Activated CD4-positive, alpha-beta memory T cell treated with anti-CD3 and anti-CD28 coated beads, Interleukin-2, amount 10 ng/mL, durations not matched to agents 7 days and 5 days (primary cell): ENCODE measurements at places on chromosomes 11 and 22.

- H3K36me3 ChIP-seq, result no peaks in the 10 kb centered on the region
- H3K27ac ChIP-seq, result no peak overlapping the region
- no peak for DNase-seq
Measured at GRCh38 chr22:28547132-28547842, 132.4 kb downstream of the TTC28 start.

GRCh38 chr22:27347951-27348350, 453.6 kb downstream of the MN1 start:
- H3K36me3 ChIP-seq, result no peaks in the 10 kb centered on the region
- no peak for DNase-seq
- no peaks in the 10 kb centered on the region for H3K27me3 ChIP-seq
- H3K4me1 ChIP-seq, result no peaks in the 10 kb centered on the region
- no peak overlapping the region for H3K4me3 ChIP-seq

DNA sequence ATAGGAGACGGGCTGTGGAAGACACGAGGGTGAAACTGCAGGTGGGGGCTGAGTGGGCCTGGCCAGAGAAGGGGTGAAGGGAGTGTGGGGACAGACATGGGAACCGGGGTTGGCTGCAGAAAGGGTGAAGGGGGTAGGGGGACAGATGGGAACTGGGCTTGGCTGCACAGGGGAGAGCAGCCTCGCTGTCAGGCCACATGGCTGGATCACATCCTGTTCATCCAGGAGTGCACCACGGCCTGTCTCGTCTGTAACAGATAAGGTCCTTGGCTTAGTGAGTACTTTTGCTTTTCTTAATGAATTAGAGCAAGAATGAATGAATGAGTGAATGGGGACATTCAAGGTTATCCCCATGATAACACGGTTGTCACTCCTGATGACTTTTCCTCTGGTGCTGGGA, 13.5 kb downstream of the FBLN1 start:
- H3K27ac ChIP-seq, result no peak overlapping the region
- no peak overlapping the region for H3K4me3 ChIP-seq
- no peaks in the 10 kb centered on the region for H3K4me1 ChIP-seq
- H3K36me3 ChIP-seq, result no peaks in the 10 kb centered on the region

DNA sequence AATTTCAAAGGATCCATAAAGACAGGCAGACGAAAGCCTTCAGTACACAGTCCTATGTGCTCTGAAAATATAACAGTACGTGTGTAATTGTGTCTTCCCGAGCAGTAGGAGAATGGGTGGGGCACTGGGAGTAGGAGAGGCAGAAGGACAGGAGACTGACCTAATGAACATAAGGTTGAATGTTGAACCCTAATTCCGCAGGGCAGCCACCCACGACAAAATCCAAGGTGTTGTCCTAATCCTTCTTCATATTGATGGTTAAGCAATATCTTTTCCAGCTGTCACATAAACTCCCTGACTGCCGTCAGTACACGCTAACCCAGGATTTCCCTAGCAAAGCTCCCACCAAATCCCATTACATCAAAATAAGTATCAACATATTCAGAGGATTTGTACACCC, 34.5 kb downstream of the SPATA19 start:
- no peak overlapping the region for H3K27ac ChIP-seq
- no peaks in the 10 kb centered on the region for H3K36me3 ChIP-seq
- peaks cover 8% of the 10 kb centered on the region for H3K27me3 ChIP-seq
- DNase-seq, result no peak
- H3K4me1 ChIP-seq, result no peaks in the 10 kb centered on the region
- H3K4me3 ChIP-seq, result no peak overlapping the region

GRCh38 chr22:47586038-47586437, 823.6 kb downstream of the TBC1D22A start:
- H3K4me3 ChIP-seq, result no peak overlapping the region
- H3K36me3 ChIP-seq, result no peaks in the 10 kb centered on the region
- peaks cover 2% of the 10 kb centered on the region for H3K4me1 ChIP-seq
- H3K27me3 ChIP-seq, result no peaks in the 10 kb centered on the region
- no peak for DNase-seq
- H3K27ac ChIP-seq, result no peak overlapping the region

- DNase-seq, result no peak
- no peak overlapping the region for H3K27ac ChIP-seq
- H3K27me3 ChIP-seq, result no peaks in the 10 kb centered on the region
- no peak overlapping the region for H3K4me3 ChIP-seq
Measured at GRCh38 chr11:1504581-1505290, 18.2 kb upstream of the MOB2 start.

DNA sequence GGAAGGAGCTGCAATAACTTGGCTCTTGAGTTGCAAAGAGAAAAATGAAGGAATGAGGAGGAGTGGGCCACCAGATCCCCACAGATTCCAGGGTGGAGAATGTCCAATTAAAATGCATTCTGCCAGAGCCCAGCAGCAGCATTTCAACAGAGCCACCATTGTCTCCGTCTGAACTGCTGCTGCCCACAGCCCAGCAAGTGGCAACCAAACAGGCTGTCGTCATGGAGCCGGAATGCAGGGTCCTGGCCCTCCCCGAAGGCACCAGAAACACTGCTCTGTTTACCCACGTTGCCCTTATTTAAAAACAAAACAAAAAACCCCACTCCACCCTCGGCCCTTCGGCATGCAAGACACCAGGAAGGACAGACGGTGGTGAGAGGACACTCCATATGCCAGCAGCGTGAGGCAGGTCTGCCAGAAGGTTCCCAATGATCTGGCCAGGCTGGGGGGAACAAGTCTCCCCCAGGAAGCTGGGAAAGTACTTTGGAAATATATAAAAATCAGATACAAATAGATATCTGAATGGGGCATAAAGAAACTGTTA, 32.5 kb downstream of the PLEKHA7 start:
- DNase-seq, result no peak
- no peaks in the 10 kb centered on the region for H3K36me3 ChIP-seq
- no peak overlapping the region for H3K27ac ChIP-seq
- H3K4me3 ChIP-seq, result no peak overlapping the region
- peaks cover 13% of the 10 kb centered on the region for H3K4me1 ChIP-seq

DNA sequence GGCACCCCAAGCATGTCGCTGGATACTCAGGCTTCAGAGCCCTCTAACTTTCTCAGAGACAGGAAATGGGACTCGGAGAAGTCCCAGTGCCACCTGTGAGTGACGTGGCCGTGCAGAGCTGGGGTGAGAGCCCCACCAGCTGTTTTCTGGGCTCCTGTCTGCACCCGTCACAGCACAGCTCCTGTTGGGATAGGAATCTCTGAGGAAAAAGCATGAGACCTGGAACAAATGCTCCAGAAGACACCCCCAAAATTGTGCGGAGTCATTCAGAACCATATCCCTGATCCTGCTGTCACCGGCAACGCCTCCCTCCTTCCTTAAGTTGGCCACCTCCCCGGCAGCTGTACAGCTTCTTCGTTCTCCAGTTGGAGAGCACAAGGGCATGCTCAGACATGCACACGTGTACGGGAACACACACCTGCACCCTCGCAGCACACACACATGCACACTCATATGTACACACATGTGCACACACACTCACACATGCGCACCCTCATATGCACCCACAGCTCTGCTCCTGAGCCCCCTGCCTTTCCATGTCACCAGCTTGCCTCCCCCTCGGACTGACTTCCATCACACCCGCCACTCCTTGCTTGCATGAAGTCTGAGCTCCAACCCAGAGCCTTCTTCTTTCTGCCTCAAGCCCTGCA, 1430.0 kb downstream of the BRD1 start:
- no peak overlapping the region for H3K27ac ChIP-seq
- no peaks in the 10 kb centered on the region for H3K4me1 ChIP-seq
- no peaks in the 10 kb centered on the region for H3K36me3 ChIP-seq
- no peak for DNase-seq
- H3K27me3 ChIP-seq, result no peaks in the 10 kb centered on the region

GRCh38 chr11:96114178-96115064, 190.5 kb upstream of the MTMR2 start:
- H3K27me3 ChIP-seq, result no peaks in the 10 kb centered on the region
- H3K4me1 ChIP-seq, result peaks cover 13% of the 10 kb centered on the region
- no peak for DNase-seq
- no peak overlapping the region for H3K4me3 ChIP-seq

GRCh38 chr11:16605389-16605893, 133.0 kb upstream of the C11orf58 start:
- no peak overlapping the region for H3K4me3 ChIP-seq
- H3K27me3 ChIP-seq, result peaks cover 48% of the 10 kb centered on the region
- no peak overlapping the region for H3K27ac ChIP-seq
- DNase-seq, result no peak
- H3K36me3 ChIP-seq, result peaks cover 5% of the 10 kb centered on the region

DNA sequence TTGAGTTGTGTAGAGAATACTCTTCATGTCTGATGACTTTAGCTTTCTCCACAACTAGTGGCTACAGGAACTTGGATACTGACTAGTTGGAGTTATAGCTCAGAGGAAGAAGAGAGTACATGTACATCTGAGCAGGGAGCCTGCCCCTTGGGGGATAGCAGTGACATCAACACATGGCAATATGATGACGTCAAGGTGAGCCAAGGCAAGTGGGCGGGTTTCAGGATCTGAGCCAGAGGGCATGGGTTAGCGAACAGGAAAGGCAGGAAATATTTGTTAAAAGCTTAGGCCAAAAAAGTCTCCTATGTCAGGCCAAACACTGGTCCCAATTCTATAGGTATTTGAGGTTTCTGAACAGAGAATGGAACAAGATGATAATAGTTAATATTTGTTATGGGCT, 42.0 kb upstream of the HORMAD2 start:
- no peak overlapping the region for H3K27ac ChIP-seq
- no peaks in the 10 kb centered on the region for H3K36me3 ChIP-seq
- peaks cover 4% of the 10 kb centered on the region for H3K27me3 ChIP-seq

DNA sequence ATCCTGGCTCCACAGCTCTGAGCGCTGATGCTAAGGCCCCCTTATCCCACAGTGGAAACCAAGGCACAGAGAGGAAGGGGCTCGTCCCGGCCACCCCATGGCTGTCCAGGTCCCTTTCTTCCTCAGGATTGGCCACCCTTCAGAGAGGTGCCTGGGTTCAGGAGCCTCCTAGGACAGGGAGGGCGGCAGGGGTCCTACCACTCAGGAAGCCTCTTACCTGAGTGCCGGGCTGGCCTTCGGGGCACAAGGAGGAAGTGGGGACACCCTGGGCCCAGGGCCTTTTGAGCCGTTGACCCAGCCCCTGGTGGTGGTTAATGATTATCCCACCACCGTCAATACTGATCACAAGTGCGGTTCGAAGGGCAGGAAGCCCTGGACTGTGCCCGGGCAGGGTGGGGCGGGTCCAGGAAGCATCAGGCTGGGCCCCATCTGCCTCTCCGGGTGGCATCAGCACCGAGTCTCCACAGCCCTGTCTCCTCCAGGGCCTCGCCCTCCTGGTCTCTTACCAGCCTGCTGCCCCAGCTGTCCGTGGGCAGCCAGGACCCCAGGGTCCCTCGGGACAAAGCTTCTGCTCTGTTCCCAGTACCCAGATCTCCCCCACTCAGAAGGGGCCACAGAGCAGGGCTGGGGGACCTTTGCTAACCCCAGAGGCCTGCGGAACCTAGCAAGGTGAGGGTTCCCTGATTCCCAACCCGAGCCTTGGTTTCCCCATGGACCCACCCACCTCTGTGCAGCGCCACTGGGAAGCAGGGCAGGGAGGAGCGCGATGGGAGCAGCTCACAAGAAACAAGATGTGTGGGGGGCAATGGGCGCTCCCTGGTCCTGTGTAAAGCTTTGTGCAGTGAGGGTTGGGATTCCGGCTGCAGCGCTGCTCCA, 15.0 kb upstream of the EHD1 start:
- peaks cover 9% of the 10 kb centered on the region for H3K36me3 ChIP-seq
- no peak overlapping the region for H3K27ac ChIP-seq
- no peaks in the 10 kb centered on the region for H3K27me3 ChIP-seq

- peaks cover 6% of the 10 kb centered on the region for H3K27me3 ChIP-seq
- DNase-seq, result no peak
- no peaks in the 10 kb centered on the region for H3K4me1 ChIP-seq
- no peak overlapping the region for H3K4me3 ChIP-seq
Measured at GRCh38 chr11:20303391-20303965, 60.0 kb upstream of the HTATIP2 start.
